ENCODE measurements at places on chromosomes 5 and 9.

DNA sequence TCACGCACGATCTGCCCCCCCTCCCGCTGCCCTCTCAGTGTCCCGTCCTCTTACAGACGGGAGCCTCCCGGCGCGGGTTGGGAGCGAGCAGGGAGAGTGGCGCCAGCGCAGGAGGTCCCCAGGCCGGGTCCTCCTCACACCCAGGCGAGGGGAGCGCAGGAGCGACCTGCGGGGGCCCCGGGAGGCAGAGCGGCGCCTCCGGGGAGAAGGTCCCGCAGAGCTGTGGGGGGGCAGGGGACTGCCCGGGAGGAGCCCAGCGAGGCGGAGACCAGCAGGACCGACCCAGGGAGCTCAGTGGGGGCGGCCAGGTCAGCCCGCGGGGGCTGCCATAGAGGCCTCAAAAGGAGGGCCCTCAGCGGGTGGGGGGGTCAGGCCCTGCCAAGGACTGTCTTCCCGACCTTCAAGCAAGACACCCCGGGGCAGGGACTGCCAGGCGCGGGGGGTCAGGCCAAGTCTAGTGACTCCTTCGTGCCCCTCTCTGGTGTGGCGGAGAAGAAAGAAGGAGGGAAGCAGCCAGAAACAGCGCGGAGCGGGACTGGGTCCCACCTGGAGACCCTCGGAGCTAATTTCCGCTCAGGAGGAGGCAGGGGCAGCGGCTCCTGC lies 123.3 kb upstream of the ERCC6L2 start:
- DNase-seq, result no peak

GRCh38 chr9:18741945-18742344 lies 268.0 kb downstream of the ADAMTSL1 start:
- no peak for DNase-seq

- DNase-seq, result no peak
Measured at GRCh38 chr9:84310883-84311282, 29.7 kb downstream of the SLC28A3 start.

DNA sequence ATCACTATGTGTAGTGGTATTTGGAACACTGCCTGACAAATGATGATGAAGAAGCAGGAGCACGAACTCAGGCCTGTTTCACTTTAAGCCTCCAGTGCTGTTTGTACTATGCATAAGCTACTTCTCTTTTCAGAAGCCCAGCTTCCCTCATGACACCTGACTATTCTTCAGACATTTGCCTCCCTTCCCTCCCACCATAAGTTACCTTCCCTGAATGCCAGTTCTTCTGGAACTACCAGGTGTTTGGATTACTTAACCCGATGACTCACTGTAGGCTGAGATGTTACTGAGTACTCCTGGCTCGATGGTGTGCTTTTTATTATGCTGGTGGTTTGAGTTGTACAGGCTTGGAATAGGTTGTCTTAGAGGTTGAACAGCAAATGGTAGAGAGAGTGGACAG lies 180.0 kb downstream of the SPATA31D1 start:
- no peak for DNase-seq

DNA sequence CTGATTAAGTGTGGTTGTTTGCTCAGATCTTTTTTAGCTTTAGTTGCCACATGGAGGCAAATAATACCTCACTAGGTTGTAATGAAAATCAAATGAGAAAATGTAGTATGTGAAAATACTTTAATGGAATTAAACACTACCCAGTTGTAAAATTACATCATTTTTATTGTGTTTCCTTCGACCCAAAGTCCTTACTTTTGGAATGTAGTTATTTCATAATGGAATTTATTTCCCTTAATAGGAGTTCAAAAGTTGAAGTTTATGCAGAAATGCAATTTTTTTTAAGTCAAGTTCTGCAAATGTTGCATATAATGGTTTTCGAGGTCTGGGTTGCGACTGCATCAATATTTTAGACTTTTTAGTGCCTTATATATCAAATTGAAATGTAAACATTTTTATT lies 31.0 kb downstream of the TNPO1 start:
- no peak for DNase-seq

GRCh38 chr9:134040176-134040565 lies 14.9 kb downstream of the BRD3OS start:
- no peak for DNase-seq

DNA sequence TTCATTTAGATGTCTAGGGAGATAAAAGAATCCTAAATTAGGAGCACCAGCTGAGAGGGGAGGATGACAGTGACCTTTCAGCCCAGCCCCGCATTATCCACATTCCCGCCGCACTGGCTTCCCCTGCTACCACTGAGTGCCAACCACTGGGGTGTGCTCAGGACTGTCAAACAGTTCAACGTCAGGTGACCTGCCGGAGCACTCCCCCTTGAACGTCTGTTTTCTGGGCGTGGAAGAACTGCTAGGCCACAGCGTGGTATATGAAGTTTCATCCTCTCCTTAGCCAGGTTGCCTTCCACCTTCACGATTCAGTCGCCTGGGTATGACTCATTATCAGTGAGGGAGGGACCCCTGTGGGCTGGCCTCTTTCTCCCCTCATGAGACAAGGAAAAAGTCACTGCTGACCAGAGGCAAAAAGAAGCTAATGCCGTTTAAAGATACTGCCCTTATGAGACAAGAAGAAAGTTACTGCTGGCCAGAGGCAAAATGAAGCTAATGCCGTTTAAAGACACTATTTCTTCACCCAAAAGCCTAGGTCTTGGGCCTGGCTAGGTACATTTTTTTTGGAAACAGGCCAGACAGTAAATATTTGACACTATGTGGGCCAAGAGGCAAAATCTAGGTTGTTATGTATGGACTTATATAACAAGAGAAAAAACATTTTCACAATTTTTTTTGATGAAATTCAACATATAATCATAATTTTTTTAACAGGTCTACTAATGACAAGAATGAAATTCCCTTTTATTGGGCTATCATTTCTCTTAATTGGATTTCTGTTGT lies 4.6 kb downstream of the NMRK1 start:
- no peak for DNase-seq

DNA sequence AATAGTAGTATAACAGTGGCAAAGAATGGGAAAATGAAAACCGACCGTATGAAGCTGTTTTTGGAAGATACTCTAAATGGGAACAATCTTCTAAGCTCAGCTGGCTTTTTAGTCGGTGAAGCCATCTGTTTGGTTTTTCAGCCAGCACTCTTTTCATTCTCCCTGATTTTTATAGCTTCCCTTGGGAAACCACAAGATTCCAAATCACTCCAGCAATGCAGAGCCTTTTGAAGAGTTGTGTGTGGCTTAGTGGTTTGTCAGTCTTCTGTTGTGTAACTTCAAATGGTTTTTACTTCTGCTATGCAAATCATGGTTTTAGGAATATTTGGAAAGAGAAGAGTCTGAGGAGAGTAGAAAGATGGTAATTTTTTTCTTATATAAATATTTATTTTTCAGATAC lies 180.7 kb downstream of the KDM4C start:
- DNase-seq, result no peak

- DNase-seq, result peak; percentile 76
Measured at GRCh38 chr9:136539427-136540421, 6.1 kb downstream of the NOTCH1 start.

GRCh38 chr5:567664-568060 lies 43.4 kb upstream of the SLC9A3 start:
- no peak for DNase-seq

- no peak for DNase-seq
Measured at GRCh38 chr9:2597483-2597882, 24.1 kb upstream of the VLDLR start.

GRCh38 chr9:127931092-127931881 lies 710 bp upstream of the PIP5KL1 start:
- DNase-seq, result peak; percentile 64

- DNase-seq, result no peak
Measured at GRCh38 chr5:14726066-14726838, 61.7 kb downstream of the OTULIN start.

DNA sequence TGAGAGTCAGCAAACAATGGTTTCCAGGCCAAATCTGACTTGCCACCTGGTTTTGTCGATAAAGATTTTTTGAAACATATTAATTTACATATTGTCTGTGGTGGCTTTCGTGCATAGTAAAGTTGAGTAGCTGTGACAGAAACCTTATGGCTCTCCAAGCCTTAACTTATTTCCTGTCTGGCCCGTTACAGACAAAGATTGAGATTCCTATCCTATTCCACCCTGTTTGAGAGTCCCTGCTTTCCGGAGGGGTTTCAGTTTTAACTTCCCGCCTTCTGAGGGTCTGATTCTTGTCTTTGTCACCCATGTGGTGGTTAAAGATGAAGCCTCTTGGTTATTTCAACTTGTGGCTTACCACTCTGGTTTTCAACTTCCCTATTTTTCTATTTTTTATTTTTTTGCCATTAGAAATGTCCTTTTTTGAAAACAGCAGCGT lies 11.4 kb downstream of the OTULIN start:
- DNase-seq, result peak; percentile 60

GRCh38 chr9:29609282-29609681 lies 2036.0 kb upstream of the C9orf72 start:
- no peak for DNase-seq

DNA sequence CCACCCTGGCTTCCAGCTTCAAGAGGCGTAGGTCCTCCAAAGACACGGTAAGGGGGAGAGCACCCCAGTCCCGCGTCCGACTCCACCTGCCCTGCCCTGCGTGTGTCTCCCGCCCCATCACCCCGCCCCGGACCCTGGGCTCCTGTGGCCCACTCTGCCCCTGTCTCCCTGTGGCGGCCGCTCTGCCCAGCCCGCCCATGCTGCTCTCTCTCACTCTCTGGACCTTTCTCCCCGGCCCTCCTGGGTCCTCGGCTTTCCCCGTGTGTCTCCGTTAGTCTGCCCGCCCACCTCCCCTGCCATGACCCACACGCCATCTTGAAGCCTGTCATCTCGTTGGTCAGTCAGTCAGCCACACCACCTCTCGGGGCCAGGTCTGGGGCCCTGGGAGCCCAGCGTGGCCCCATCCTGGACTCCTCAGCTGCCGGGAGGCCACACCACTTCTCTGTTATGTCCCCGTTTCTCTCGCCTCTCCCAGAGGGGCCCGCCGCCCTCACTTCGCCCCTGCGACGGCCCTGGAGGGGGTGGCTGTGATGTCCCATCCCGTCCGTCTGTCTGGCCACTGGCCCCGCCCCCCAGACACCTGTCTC lies 4.5 kb downstream of the LRRC26 start:
- DNase-seq, result no peak

DNA sequence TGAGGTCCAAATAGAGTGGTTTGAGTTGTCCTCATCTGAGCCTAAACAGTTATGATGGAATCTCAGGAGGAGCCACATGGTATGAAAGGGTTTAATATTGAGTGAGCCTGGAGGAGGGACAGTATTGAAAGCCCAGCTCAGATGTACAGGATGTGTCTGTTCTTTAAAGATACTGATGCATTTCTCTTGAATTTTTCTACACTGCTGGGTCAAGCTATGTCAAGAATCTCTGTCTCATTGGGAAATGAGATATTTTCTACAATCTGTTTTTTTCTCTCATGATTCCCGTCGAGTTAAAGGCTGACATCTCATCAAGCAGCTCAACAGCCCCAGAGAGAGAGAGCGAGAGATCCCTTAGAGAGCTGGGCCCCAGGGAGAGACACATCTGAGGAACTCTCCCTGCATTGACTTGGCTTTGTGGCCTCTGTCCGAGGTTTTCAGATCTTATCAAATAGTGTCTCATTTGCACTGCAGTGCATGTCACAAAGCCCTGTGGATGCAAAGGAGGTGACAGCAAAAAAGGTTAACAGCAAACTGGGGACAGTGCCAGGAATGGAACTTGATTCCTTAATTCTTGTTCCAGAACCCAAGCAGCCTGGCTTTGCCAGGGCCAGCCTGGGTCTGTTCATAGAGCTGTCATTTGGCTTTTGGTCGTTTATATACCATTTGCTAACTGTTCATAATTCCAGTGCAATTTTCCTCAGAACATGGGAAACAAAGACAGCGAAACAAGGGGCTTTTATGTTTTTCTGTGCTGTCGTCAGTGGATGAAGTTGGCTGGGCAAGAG lies 19.0 kb upstream of the ACTBL2 start:
- no peak for DNase-seq

- peak; percentile 90 for DNase-seq
Measured at GRCh38 chr9:36470643-36471290, 70.7 kb upstream of the RNF38 start.

DNA sequence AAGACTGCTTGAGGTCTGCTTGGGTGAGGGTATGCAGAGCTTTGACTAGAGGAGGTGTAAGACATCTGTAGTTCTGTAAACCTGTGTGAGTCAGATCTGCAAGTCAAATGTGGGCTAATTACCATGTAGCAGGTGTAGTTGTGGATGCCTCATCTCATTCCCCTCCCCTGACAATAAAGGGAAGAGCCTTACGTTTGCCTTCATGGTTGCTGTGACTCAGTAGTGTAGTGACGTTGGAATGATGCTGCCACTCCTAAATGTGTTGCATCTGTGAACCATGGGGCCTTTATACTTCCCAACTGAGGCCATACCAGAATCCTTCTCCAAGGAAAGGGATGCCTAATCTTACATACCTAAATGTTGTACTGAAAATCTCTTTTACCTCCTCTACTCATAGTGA lies 26.0 kb downstream of the PRDM6 start:
- DNase-seq, result no peak

GRCh38 chr9:73775757-73776156 lies 624.1 kb downstream of the ANXA1 start:
- no peak for DNase-seq

GRCh38 chr9:97651646-97652045 lies 18.0 kb downstream of the NCBP1 start:
- DNase-seq, result no peak

DNA sequence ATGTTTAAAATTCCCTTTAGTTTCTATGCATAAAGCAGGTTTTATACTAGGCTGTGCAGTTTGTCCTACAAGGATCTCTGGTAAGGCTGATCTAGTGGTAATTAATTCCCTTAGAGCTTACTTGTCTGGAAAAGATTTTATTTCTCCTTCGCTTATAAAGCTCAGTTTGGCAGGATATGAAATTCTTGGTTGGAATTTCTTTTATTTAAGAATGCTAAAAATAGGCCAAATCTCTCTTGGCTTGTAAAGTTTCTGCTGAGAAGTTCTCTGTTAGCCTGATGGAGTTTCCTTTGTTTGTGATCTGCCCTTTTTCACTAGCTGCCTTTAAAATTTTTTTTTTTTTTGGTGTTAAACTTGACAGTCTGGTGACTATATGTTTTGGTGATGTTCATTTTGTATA lies 237.1 kb upstream of the TLE4 start:
- DNase-seq, result no peak

DNA sequence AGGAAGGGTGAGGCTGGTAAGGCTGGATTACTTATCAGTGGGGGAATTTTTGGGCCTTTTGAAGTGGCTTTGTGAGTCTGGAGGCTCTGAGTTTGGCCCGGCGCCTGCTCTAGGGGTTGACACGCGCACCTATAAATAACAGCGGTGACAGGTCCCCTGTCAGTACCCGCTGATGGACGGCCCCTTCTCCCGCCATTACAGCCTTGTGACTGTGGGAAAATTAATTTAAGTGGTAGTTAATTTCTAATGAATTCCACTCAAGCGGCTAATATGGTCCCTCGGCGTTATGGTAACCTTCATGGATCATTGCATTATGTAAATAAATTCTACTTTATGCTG lies 16.5 kb downstream of the MRPL36 start:
- peak; percentile 95 for DNase-seq

- DNase-seq, result no peak
Measured at GRCh38 chr5:74192606-74193299, 447.8 kb downstream of the ENC1 start.

DNA sequence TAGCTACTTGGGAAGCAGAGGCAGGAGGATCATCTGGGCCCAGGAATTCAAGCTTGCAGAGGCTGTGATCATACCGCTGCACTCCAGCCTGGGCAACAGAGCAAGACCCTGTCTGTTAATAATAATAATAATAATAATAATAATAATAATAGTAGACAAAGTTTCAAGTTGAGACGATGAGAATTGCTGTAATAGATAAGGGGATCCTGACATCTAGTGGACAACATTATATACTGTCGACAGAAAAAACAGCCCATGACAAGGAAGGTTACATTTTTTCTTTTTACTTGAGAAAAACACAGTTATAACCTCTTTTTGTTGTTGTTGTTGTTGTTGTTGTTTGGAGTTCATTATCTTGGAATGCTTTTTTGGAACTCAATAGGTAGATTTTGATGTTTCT lies 35.3 kb downstream of the NDFIP1 start:
- peak; percentile 77 for DNase-seq

Data from Karpas-422 (cell line).